ENCODE measurements at places on chromosomes 12 and 14. TPM values are rescaled to one million over a fixed set of nuclear protein-coding genes. Genes with fewer than 3 reads are reported as not detected.

DNA sequence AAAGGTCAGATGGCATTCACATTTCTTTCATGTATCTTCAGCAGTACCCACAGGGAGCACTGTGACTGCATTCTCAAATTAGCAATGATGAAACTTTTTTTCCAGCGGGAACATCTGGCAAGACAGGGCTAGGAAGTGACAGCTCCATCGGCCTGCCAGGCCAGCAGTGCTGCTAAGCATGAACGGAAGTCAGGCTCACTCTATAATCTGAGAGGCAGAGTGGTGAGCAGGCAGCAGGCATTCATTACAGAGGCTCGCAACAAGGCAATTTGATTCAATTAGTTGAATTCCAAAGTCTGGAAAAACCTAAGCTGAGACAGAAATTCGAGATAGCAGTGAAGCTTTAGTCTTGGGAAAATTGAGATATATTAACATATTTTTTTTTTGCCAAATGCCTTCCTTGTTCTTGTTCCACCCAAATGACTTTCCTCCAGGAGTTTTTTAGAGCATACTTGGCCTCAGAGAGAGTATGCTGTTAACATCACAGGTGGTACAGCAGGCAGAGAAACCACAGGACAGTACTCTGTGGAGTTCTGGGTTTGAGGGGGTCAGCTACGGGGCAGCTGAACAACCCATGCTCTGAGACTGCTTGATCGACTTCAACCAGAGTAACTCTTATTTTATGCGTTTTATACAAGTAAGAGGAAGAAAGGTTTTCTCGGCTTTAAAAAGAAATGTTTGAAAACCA, 414.9 kb downstream of the APAF1 start:
- H3K36me3 ChIP-seq, result no peaks in the 10 kb centered on the region
- no peak overlapping the region for H3K27ac ChIP-seq
- DNase-seq, result no peak
- H3K4me3 ChIP-seq, result no peak overlapping the region
- H3K4me1 ChIP-seq, result no peaks in the 10 kb centered on the region
- H3K27me3 ChIP-seq, result no peaks in the 10 kb centered on the region

- DNase-seq, result no peak
- no peak overlapping the region for H3K27ac ChIP-seq
- no peaks in the 10 kb centered on the region for H3K4me1 ChIP-seq
- peaks cover 9% of the 10 kb centered on the region for H3K36me3 ChIP-seq
- H3K27me3 ChIP-seq, result no peaks in the 10 kb centered on the region
These were observed 63.8 kb downstream of the CDC42BPB start for GRCh38 chr14:102993523-102993922.

DNA sequence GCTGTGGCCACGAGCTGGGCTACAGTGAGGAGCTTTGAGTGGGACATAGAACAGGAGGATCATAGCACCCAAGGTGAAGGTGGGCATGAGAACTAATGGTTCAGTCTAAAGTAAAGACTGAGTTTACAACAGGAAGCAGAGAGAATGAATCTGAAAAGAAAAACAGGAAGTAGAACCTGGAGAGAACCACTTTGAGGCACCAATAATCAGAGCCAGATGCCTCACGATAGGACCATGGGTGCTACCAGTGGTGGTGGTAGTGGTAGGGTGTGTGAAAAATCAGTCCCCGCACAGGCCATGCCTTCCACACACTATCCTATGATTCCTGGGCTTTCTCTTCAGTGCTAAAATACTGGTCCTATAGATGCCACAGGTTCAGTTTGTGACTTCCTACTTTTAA, 293.6 kb downstream of the AKAP6 start:
- H3K27ac ChIP-seq, result no peak overlapping the region
- H3K4me1 ChIP-seq, result no peaks in the 10 kb centered on the region
- H3K36me3 ChIP-seq, result no peaks in the 10 kb centered on the region
- H3K27me3 ChIP-seq, result no peaks in the 10 kb centered on the region

- H3K36me3 ChIP-seq, result no peaks in the 10 kb centered on the region
- no peaks in the 10 kb centered on the region for H3K27me3 ChIP-seq
- peaks cover 9% of the 10 kb centered on the region for H3K4me1 ChIP-seq
- H3K27ac ChIP-seq, result no peak overlapping the region
- DNase-seq, result no peak
These were observed 8.8 kb downstream of the TESC start for GRCh38 chr12:117090388-117090787.

GRCh38 chr12:124227951-124228711, 66.8 kb upstream of the RFLNA start:
- no peak overlapping the region for H3K4me3 ChIP-seq
- H3K36me3 ChIP-seq, result no peaks in the 10 kb centered on the region
- no peak for DNase-seq
- no peaks in the 10 kb centered on the region for H3K27me3 ChIP-seq
- H3K27ac ChIP-seq, result no peak overlapping the region

DNA sequence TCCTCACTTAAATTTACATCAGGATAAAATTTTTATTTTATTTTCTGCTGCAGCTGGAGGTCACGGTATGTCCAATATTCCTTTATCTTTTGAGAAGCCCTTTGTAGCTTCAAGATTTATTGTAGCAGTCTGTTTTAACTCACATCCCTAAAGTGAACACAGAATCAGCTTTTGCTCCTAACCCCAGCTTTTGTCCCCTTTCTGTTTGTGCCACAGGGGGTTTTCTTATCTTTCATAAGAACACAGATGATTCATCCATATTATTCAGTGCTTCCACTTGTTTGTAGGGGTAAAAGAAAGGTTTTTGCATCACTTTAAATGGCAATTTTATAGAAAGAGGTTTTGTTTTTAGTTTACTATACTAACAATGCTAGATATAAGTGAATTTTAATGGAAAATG, 21.8 kb upstream of the PIK3C2G start:
- H3K4me3 ChIP-seq, result no peak overlapping the region
- H3K27ac ChIP-seq, result no peak overlapping the region
- H3K27me3 ChIP-seq, result no peaks in the 10 kb centered on the region
- no peaks in the 10 kb centered on the region for H3K36me3 ChIP-seq
- no peaks in the 10 kb centered on the region for H3K4me1 ChIP-seq
- no peak for DNase-seq

The NR2C1 gene
- 40.2 TPM for total RNA-seq

The KLRG1 gene
- 1.7 TPM for total RNA-seq

Data from right lobe of liver (tissue), 6 donors.